Activated naive CD4-positive, alpha-beta T cell treated with anti-CD3 and anti-CD28 coated beads for 36 hours (primary cell): ENCODE measurements at places on chromosomes 1 and 21.

DNA sequence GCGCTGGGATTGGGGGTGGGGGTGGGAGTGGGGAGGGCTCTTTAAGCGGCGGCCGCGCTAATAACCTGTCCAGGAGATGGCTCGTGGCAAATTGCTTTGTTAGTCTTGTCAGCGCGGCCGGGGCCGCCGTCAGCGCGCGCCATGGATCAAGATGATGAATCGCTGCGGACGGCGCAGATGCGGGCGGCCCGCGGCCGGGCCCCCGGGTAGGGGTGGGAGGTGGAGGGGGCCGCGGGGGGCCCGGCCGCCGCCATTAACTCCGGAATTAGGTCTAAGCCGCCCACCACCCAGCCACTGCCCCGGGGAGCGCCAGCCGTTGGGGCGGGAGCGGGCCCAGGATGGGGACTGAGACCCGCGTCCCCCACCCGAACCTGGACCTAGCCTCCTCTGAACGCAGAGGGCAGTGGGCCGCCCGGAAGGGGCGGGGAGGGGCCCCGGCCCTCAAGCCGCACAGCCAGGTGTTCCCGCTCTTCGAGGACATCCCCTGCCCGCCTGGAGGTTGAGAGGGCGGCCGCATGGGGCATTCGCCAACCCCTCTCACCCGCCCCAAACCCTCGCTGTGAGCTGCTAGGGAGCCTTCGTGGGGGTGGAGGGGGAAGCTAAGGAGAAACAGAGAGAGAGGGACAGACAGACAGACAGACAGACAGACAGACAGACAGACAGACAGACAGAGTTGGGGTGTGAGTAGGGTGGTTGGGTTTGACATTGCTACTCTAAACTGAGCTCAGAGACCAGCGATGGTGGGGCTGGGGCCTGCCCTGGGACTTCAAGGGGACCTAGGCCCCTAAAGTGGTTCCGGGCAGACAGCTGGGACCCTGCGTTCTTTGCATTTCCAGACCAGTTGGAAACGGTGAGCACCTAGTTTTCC is 3.8 kb upstream of the DMBX1 start:
- H3K27ac ChIP-seq, result no peak overlapping the region
- no peaks in the 10 kb centered on the region for H3K36me3 ChIP-seq
- H3K4me3 ChIP-seq, result no peak overlapping the region
- peaks cover 69% of the 10 kb centered on the region for H3K27me3 ChIP-seq

DNA sequence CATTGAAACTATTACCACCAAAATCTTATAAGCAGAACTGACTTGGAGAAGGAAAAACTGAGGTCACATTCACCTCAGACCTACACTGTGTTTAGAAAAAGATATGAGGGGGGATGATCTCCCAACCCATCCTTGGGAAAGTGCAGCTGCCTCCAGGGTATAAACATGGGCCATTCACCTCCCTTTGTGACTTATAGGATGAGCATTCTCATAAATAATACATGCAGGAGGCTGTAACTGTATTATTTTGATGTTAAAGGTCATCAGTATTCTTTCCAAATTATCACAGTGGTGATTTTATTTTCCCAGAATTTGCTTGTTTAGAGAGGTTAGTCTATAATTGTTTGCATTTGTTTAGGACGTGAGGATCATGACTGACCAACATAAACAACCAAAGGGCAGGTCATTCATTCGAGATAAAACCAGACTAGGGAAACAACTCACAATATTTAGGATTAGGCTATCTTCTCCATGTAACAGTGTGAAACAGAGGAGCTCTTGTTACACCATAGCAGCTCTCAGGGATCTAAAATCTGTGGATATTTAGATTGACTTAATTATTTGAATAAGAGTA is 109.2 kb upstream of the NR5A2 start:
- H3K27me3 ChIP-seq, result peaks cover 12% of the 10 kb centered on the region
- H3K27ac ChIP-seq, result no peak overlapping the region
- no peak for DNase-seq
- no peaks in the 10 kb centered on the region for H3K4me1 ChIP-seq
- H3K36me3 ChIP-seq, result no peaks in the 10 kb centered on the region
- H3K4me3 ChIP-seq, result no peak overlapping the region

DNA sequence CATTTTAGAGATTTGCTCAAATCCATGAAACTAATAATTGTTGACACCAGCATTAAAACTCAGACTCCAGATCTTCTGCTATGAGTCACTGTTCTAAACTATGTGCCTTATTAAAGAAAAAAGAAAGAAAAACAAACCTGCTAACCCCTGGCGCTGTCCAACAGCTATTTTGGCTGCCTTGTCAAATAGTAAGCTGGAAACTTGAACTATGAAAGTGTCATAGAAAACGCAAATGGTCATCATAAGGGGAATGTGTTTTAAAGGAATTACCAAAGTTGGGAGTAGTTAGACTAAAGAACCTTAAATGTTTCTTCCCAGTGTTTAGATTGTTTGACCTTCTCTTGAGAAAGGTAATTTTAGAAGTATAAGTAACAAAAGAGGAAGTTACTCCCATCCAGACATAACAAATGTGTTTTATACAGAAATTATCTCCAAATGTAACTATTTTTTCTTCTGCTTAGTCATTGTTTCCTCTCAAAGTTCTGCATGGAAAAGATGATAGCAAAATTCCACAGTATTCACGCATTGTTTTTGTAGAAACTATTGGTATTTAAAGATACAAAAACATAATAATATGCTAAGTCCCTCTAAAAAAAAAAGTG is 272.4 kb downstream of the TPR start:
- H3K27me3 ChIP-seq, result peaks cover 2% of the 10 kb centered on the region
- H3K27ac ChIP-seq, result no peak overlapping the region
- no peak overlapping the region for H3K4me3 ChIP-seq
- no peaks in the 10 kb centered on the region for H3K36me3 ChIP-seq
- DNase-seq, result no peak

DNA sequence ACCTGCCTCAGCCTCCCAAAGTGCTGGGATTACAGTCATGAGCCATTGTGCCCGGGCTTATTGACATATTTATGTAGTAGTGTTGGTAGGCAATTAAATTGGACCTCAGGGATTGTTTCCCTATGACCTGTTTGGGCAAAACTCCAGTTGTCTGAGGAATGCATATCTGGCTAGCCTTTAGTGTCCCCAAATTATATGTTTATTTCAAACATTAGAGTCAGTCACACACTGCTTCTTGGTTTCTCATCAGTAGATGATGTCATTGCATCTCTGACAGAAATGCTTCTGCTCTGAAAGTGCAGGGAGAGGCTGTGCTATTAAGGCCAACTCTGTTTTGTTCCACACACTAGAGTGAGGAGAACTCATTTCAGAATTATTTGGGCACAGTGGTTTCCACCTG is 12.5 kb downstream of the PIP5K1A start:
- no peak overlapping the region for H3K4me3 ChIP-seq
- no peak for DNase-seq
- no peaks in the 10 kb centered on the region for H3K27me3 ChIP-seq
- no peak overlapping the region for H3K27ac ChIP-seq

- H3K36me3 ChIP-seq, result no peaks in the 10 kb centered on the region
- H3K27me3 ChIP-seq, result no peaks in the 10 kb centered on the region
- H3K4me3 ChIP-seq, result no peak overlapping the region
- peak; percentile 3 for DNase-seq
- no peak overlapping the region for H3K27ac ChIP-seq
- no peaks in the 10 kb centered on the region for H3K4me1 ChIP-seq
These were observed 29.4 kb upstream of the SLC26A9 start for GRCh38 chr1:205972491-205973168.

GRCh38 chr1:168518201-168518689 is 25.6 kb downstream of the XCL2 start:
- no peaks in the 10 kb centered on the region for H3K27me3 ChIP-seq
- peaks cover 2% of the 10 kb centered on the region for H3K36me3 ChIP-seq
- no peak for DNase-seq
- H3K27ac ChIP-seq, result no peak overlapping the region

- DNase-seq, result peak; percentile 75
- H3K27me3 ChIP-seq, result no peaks in the 10 kb centered on the region
- H3K4me1 ChIP-seq, result peaks cover 7% of the 10 kb centered on the region
- peaks cover 30% of the 10 kb centered on the region for H3K36me3 ChIP-seq
These were observed 18.3 kb downstream of the PPT1 start for GRCh38 chr1:40078512-40079333.

GRCh38 chr1:225441314-225442122 is 13.7 kb upstream of the LBR start:
- peak overlapping the region; percentile 12 for H3K4me3 ChIP-seq
- H3K4me1 ChIP-seq, result peaks cover 51% of the 10 kb centered on the region
- no peaks in the 10 kb centered on the region for H3K27me3 ChIP-seq
- H3K27ac ChIP-seq, result peak overlapping the region; percentile 36
- no peaks in the 10 kb centered on the region for H3K36me3 ChIP-seq
- DNase-seq, result no peak

GRCh38 chr1:188782220-188782841 is 1695.3 kb downstream of the BRINP3 start:
- no peaks in the 10 kb centered on the region for H3K27me3 ChIP-seq
- no peaks in the 10 kb centered on the region for H3K36me3 ChIP-seq
- DNase-seq, result no peak
- H3K4me1 ChIP-seq, result no peaks in the 10 kb centered on the region
- no peak overlapping the region for H3K27ac ChIP-seq

DNA sequence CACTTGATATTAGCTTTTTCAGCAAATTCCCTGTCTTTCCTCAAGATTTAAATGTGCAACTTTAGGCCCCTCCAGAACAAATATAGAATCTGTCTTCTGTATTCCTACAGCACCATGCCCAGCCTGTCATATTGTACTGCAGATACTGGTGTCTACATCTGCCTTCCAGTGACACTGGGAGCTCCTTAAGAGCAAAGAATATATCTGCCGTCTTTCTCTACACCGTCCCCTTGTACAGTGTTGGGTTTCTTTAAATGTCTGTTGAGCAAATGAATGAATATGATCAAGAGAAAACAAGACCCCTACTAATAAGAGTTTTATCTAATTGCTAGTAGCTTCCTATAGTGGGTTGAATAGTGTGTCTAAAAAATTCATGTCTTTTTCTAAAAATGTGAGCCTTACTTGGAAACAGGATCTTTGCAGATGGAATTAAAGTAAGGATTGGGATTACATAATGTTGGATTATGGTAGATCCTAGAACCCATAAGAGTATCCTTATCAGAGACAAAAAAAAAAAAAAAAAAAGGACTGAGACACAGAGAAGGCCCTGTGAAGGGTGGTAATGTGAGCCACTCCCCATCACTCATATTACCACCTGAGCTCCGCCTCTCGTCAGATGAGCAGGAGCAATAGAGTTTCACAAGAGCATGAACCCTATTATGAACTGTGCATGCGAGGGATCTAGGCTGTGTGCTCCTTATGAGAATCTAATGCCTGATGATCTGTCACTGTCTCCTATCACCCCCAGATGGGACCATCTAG is 128.6 kb downstream of the FAF1 start:
- H3K4me3 ChIP-seq, result no peak overlapping the region
- no peak for DNase-seq
- H3K36me3 ChIP-seq, result peaks cover 23% of the 10 kb centered on the region
- no peak overlapping the region for H3K27ac ChIP-seq

DNA sequence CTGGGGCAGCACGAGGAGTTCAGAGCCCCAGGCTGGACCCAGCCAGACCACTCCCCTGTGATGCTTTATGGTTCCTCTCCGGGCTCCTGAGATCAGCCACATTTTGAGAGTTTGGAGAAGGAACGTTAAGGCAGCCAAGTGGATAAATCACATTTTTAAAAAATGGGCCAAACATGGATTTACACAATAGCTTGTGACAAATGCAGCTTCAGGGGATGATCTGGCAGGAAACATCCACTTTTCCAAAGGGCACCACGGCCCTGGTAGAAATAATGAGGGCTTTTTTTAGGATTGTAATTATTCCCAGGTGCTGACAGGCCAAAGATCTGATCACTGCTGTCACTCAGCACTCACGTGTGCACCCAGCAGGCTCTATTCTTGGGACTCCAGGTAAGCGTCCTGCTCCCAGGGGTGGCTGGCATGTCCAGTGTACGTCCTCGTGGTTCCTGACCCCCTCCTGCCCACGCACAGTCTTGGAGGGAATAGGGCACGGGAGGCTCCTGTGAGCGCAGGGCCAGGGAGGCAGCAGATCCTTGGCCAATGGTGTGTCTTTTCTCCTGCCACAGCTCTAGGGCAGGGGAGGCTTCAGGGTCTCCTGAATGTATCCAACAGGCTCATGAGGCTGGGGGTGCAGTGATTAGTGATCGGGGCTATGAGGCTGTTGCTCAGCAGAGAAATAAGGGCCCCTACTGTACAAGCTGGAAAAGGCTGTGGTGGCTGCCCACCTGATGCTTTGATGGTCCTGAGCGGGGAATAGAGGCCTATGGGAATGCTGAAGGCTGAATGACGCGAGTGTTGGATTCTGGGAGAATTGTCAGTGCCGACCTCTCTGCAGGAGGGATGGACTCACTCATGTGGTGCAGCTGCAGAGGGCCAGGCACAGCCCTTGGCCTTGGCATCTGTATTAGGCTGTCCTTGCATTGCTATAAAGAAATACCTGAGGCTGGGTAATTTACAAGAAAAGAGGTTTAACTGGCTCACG is 415.7 kb downstream of the PTPRU start:
- no peak overlapping the region for H3K4me3 ChIP-seq
- no peak overlapping the region for H3K27ac ChIP-seq
- H3K36me3 ChIP-seq, result no peaks in the 10 kb centered on the region
- H3K4me1 ChIP-seq, result no peaks in the 10 kb centered on the region
- no peak for DNase-seq
- H3K27me3 ChIP-seq, result peaks cover 16% of the 10 kb centered on the region

GRCh38 chr21:16584756-16585155 is 855.0 kb downstream of the USP25 start:
- H3K27me3 ChIP-seq, result no peaks in the 10 kb centered on the region
- no peaks in the 10 kb centered on the region for H3K36me3 ChIP-seq
- no peak overlapping the region for H3K27ac ChIP-seq
- no peak overlapping the region for H3K4me3 ChIP-seq
- DNase-seq, result no peak

DNA sequence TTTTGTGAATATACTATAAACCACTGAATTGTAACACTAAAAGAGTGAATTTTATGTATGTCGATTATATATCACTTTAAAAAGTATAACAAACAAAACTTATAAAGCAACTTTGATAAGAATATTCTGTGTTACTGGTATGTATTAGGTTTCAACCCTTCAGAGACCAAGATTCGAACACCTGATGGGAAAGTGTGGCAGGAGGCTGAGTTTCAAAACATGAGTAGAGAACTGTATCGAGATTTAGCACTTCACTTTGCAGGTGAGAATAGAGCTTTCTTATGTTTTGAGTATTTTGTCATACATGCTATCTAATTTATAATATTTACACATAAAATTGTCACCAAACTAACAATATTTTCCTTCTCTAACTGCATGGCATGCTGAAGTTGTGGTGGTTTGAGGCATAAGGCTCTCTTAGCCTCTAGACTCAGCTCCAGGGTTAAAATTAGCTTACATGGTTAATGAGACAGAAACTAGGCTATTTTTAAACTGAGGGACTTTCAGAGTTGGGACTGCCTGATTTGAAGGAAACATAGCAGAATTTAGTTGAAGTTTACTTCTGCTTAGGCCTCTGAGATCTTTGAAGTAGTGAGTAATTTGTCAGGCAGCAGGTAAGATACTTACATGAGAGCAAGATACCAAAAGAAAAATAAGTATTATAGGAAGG is 48.6 kb downstream of the CEP350 start:
- H3K27ac ChIP-seq, result peak overlapping the region; percentile 26
- H3K4me1 ChIP-seq, result peaks cover 6% of the 10 kb centered on the region
- H3K4me3 ChIP-seq, result no peak overlapping the region
- no peaks in the 10 kb centered on the region for H3K27me3 ChIP-seq
- H3K36me3 ChIP-seq, result peaks cover 24% of the 10 kb centered on the region
- no peak for DNase-seq
